ENCODE measurements at places on chromosomes 1 and 21. TPM values are rescaled to one million over a fixed set of nuclear protein-coding genes. Genes with fewer than 3 reads are reported as not detected.

RAB3B gene
- total RNA-seq, result 8.2 TPM

FALEC gene
- total RNA-seq, result not detected

E2F2 gene
- total RNA-seq, result 1.3 TPM

SPRR1A gene
- not detected for total RNA-seq

CACYBP gene
- total RNA-seq, result 75.7 TPM

GREM2 gene
- total RNA-seq, result not detected

CFHR3 gene
- total RNA-seq, result 0.42 TPM

S100B gene
- not detected for total RNA-seq

CYYR1 gene
- total RNA-seq, result 4.7 TPM

NCSTN gene
- 126 TPM for total RNA-seq

MX2 gene
- total RNA-seq, result not detected

CLEC20A gene
- not detected for total RNA-seq

DENND2D gene
- not detected for total RNA-seq

ERICH3 gene
- not detected for total RNA-seq

SH2D5 gene
- total RNA-seq, result 0.46 TPM

INAVA gene
- total RNA-seq, result 2.0 TPM

PPT1 gene
- 62.6 TPM for total RNA-seq

ORC1 gene
- total RNA-seq, result 3.0 TPM

LCE6A gene
- total RNA-seq, result not detected

ABL2 gene
- total RNA-seq, result 36.3 TPM

TFAP2E gene
- 0.35 TPM for total RNA-seq

C1orf116 gene
- not detected for total RNA-seq

DNA sequence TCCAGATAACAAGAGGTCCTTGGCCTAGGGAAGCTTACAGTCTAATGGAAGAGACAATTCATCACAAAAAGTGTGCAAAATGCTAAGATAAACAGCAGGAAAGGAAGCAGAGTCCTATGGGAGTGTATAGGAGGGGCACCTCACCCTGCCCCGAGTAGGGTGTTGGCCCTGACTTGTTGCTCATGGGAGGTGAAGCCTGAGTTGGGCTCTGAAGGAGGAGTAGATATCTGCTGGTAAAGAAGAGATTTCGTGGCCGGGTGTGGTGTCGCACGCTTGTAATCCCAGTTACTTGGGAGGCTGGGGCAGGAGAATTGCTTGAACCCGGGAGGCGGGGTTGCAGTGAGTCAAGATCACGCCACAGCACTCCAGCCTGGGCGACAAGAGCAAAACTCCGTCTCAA lies 18.6 kb upstream of the GPR37L1 start:
- H3K36me3 ChIP-seq, result no peaks in the 10 kb centered on the region
- no peak for DNase-seq
- H3K27me3 ChIP-seq, result no peaks in the 10 kb centered on the region
- H3K4me3 ChIP-seq, result no peak overlapping the region

DNA sequence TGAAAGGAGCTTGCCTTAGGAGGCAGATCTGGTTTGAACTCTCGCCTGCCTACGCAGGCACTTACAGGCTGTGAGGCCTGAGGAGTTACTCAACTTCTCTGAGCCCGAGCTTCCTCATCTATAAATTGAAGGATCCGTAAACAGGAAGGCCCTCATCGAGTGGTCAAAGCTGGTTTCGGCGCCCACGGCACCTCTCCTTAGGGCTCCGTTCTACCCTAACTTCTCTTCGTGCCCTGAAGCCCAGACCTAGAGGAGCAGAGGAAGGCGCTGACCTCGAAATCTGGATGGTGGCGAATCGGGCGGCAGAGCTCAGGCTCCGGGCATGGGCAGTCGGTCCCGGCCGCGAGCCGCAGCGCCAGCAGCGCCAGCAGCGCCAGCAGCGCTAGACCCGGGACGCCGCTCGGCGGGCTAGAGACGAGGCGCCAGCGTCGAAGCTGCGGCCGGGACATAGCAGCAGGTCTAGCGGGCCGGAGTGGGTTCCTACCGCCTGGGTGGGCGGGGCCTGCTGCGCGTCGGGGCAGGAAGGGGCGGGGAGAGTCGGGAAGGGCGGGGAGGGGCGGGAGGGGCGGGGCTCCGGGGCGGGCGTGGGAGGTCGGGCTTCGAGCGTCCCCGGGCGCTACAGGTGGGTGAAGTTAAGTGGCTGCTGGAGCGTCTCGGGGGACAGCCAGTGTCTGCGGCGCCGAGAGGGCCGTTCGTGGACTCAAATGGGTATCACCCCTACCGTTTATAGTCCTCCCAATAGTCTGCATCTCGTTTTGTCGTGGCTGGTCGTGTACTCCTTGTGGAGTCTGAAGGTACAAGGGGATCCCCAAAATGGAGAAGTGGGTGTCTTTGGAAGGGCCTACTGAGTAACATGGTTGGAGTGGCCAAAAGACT lies at the start of gene CTBS:
Gene CTBS (minus strand): TSS at position 474 of the 876 bp plus-strand sequence. CDS start 25 bp downstream, at position 449.
- peaks cover 16% of the 10 kb centered on the region for H3K36me3 ChIP-seq
- H3K4me3 ChIP-seq, result peak within 1 kb of the TSS; percentile 93
- peak; percentile 95 for DNase-seq
- peak within 1 kb of the TSS; percentile 99 for H3K27ac ChIP-seq
- no peaks in the 10 kb centered on the region for H3K27me3 ChIP-seq

GRCh38 chr1:91153341-91153740 lies 131.5 kb upstream of the ZNF644 start:
- H3K4me3 ChIP-seq, result no peak overlapping the region
- H3K4me1 ChIP-seq, result no peaks in the 10 kb centered on the region
- DNase-seq, result no peak
- H3K36me3 ChIP-seq, result no peaks in the 10 kb centered on the region
- peaks cover 9% of the 10 kb centered on the region for H3K27me3 ChIP-seq
- H3K27ac ChIP-seq, result no peak overlapping the region

DNA sequence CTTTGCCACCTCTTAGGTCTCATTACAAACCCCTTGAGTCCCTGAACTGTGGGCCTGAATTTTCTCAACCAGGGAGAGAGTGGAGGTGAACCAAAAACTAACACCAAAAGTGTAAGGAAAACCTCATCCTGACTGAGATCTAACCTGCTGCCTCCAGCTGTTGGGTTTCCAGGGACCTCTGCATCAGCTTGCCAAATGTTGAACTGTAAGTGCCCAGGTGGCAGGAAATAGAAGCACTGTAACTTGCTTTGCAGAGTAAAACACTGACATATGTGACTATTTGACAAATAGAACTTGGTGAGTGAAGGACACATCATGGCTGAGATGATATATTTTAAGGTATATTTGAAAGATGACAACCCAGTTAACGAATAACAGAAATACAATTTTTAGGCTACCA lies 48.4 kb upstream of the NR5A2 start:
- no peak for DNase-seq
- H3K4me1 ChIP-seq, result no peaks in the 10 kb centered on the region
- H3K4me3 ChIP-seq, result no peak overlapping the region

DNA sequence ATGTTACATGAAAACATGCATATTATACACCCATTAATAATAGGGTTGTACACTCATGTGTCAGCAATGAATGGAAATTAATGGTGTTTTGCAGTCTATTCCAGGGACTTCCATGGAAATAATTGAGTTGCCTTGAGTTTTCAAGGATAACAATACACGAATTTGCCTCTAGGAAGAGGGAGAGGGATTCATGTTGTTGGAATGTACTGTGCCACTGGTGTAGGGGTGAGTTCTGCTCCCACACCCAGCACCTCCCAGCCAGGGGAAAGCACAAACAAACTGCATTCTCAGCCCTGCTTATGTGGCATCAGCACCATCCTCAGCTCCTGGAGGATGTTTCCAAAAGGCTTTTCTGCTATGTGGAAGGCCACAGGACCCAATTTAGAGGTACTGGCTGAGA lies 57.8 kb downstream of the BCAR3 start:
- no peak overlapping the region for H3K4me3 ChIP-seq
- H3K27me3 ChIP-seq, result no peaks in the 10 kb centered on the region
- H3K4me1 ChIP-seq, result peaks cover 68% of the 10 kb centered on the region
- no peaks in the 10 kb centered on the region for H3K36me3 ChIP-seq

DNA sequence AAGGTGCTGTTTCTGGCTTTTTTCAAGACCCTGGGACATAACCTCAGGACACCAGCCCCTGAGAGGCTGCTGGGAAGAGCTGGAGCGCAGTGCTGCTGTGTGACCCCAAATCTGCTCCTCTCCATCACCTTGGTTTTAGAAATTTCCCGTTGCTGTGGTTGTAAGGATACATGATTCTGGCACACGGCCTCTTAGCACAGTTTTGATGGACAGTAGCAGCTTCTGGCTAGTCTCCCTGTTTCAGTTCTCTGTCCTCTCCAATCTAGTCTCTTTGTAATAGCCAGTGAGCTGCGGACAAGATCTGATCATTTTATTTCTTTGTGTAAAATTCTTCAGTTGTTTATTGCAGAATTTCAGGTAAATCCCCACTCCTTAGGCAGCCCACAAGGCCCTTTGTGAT lies 3.1 kb downstream of the CLIC6 start:
- peaks cover 17% of the 10 kb centered on the region for H3K4me1 ChIP-seq
- H3K27me3 ChIP-seq, result peaks cover 83% of the 10 kb centered on the region
- no peaks in the 10 kb centered on the region for H3K36me3 ChIP-seq

GRCh38 chr1:156162430-156163037 lies 9.1 kb downstream of the SEMA4A start:
- H3K27ac ChIP-seq, result no peak overlapping the region
- H3K27me3 ChIP-seq, result peaks cover 2% of the 10 kb centered on the region
- no peak overlapping the region for H3K4me3 ChIP-seq
- peaks cover 4% of the 10 kb centered on the region for H3K36me3 ChIP-seq

GRCh38 chr1:109750241-109750882 lies 9.5 kb upstream of the GSTM3 start:
- H3K4me3 ChIP-seq, result no peak overlapping the region
- peaks cover 14% of the 10 kb centered on the region for H3K27me3 ChIP-seq
- H3K4me1 ChIP-seq, result peaks cover 4% of the 10 kb centered on the region
- peak; percentile 73 for DNase-seq
- H3K27ac ChIP-seq, result no peak overlapping the region

- no peak overlapping the region for H3K27ac ChIP-seq
- H3K4me1 ChIP-seq, result peaks cover 14% of the 10 kb centered on the region
- H3K4me3 ChIP-seq, result no peak overlapping the region
Observed at GRCh38 chr1:24990779-24991641, 60.9 kb upstream of the RUNX3 start.

- peaks cover 36% of the 10 kb centered on the region for H3K4me1 ChIP-seq
- no peaks in the 10 kb centered on the region for H3K27me3 ChIP-seq
Observed at GRCh38 chr1:184292101-184292500, 94.7 kb upstream of the C1orf21 start.

DNA sequence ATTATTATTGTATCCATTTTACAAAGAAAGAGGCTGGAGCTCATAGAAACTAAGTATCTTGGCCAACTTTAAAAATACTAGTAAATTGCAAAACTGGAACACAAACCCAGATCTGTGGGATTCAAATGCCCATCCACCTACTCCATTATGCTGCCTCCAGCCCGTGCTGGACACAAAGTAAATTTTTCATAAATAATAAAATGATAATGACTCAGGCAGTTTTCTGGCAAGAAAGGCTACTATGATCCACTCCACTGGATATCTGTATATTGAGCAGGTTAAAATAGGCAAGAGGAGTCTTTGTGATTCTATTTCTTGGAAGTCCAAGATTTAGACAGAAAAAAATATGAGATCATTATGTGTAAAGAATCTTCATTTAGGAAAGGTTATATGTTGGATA lies 138.3 kb upstream of the DUSP10 start:
- H3K36me3 ChIP-seq, result no peaks in the 10 kb centered on the region
- H3K4me1 ChIP-seq, result peaks cover 9% of the 10 kb centered on the region
- no peak overlapping the region for H3K27ac ChIP-seq
- no peak for DNase-seq
- no peak overlapping the region for H3K4me3 ChIP-seq

DNA sequence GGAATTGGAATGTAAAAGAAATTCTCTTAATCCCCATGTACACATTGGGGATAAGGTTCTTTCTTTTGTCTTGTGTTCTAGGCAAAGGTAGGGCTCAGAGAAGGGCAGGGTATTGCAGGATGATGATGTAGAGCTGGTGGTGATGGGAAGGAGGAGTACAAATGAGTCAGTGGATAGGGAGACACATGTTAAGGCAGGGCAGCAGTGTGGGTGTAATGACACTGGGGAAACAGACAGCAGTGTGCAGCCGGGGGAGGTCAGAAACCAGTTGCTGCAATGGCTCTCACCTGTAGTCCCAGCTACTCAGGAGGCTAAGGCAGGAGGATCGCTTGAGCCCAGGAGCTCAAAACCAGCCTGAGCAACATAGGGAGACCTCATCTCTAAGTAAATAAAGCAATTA lies 5.1 kb downstream of the NLRP3 start:
- no peak for DNase-seq

GRCh38 chr1:106880226-106880625 lies 176.2 kb upstream of the PRMT6 start:
- no peak overlapping the region for H3K4me3 ChIP-seq
- H3K27me3 ChIP-seq, result no peaks in the 10 kb centered on the region
- no peak overlapping the region for H3K27ac ChIP-seq
- H3K4me1 ChIP-seq, result no peaks in the 10 kb centered on the region
- no peaks in the 10 kb centered on the region for H3K36me3 ChIP-seq

DNA sequence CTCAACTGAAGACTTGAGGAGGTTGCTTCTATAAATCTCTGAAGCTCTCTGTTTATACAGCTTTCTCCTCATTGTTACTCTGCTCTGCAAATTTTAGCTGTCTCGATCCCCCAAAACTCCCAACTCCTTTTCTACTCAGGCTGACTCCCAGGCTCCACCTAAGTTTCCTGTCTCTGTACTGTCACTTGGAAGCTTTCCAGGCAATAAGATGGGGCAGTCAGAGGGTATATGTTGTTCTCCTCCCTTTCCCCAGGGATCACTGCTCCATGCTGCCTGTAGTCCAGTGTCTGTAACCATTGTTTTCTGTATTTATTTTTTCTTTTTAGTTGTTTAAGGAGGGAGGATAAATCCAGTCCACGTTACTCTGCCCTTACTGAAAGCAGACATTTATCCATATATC lies 13.4 kb downstream of the TSNAX start:
- peaks cover 6% of the 10 kb centered on the region for H3K4me1 ChIP-seq
- no peaks in the 10 kb centered on the region for H3K27me3 ChIP-seq
- peak overlapping the region; percentile 70 for H3K27ac ChIP-seq
- no peak for DNase-seq

DNA sequence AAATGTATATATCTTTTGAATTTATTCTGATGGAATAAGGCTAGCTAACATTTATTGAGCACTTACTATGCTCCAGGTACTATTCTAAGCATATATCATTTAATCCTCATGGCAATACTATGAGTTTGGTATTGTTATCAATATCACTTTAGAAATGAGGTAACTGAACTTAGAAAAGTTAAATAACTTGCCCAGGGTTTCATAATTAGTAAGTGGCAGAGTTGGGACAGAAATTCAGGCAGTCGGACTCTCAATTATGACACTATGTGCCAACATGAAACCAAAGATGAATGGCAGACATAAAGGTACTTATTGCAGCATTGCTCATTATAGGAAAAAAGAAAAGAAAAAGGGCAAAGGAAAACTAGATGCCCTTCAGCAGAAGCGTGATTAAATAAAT lies 48.2 kb downstream of the RAB3GAP2 start:
- H3K27me3 ChIP-seq, result no peaks in the 10 kb centered on the region
- no peak overlapping the region for H3K4me3 ChIP-seq
- H3K27ac ChIP-seq, result no peak overlapping the region
- no peak for DNase-seq

DNA sequence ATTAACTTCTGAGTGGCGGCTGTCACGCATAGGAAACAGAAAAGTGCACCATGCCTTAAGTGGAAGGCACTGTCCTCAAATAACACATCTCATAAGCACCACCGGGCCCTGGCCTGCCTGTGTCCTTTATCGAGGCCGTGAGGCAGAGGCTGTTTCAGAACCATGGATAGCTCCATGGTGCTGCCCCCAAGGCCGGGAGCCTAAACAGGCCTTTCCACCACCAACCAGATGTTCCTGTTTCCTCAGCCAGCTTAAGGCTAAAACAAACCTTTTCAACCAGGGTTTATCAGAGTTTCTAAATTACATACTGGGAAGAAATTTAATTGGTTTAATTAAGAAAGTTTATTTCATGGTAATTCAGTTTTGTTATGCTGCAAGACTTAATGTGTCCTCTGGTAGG lies 114.4 kb downstream of the DMRTA2 start:
- no peaks in the 10 kb centered on the region for H3K4me1 ChIP-seq
- no peak for DNase-seq
- H3K27me3 ChIP-seq, result no peaks in the 10 kb centered on the region
- no peak overlapping the region for H3K27ac ChIP-seq
- H3K36me3 ChIP-seq, result no peaks in the 10 kb centered on the region

Data from osteocyte (in vitro differentiated cells).